ENCODE measurements at places on chromosomes 1 and 21. TPM values are rescaled to one million over a fixed set of nuclear protein-coding genes. Genes with fewer than 3 reads are reported as not detected.

The RGS18 gene
- not detected for total RNA-seq

The LCE2A gene
- total RNA-seq, result not detected

The CLDN17 gene
- not detected for total RNA-seq

The AKR7A2 gene
- 42.3 TPM for total RNA-seq

The SLC9C2 gene
- not detected for total RNA-seq

The MANEAL gene
- total RNA-seq, result 0.99 TPM

The GPR61 gene
- 0.29 TPM for total RNA-seq

The FAM177B gene
- not detected for total RNA-seq

The KRTAP7-1 gene
- total RNA-seq, result not detected

The SEC22B gene
- total RNA-seq, result 24.7 TPM

The NECTIN4 gene
- total RNA-seq, result not detected

The KPRP gene
- total RNA-seq, result not detected

The TAS1R1 gene
- total RNA-seq, result not detected

The TRIM67 gene
- total RNA-seq, result not detected

The OR6N1 gene
- total RNA-seq, result not detected

The CHODL gene
- total RNA-seq, result not detected

The MYCBP gene
- total RNA-seq, result 52.3 TPM

The FYB2 gene
- not detected for total RNA-seq

The LAMC2 gene
- not detected for total RNA-seq

The ASTN1 gene
- total RNA-seq, result not detected

The CFHR2 gene
- not detected for total RNA-seq

The LAD1 gene
- not detected for total RNA-seq

The MYOM3 gene
- not detected for total RNA-seq

The FAM151A gene
- total RNA-seq, result not detected

The FAM72C gene
- total RNA-seq, result 12.6 TPM

All from activated naive CD4-positive, alpha-beta T cell treated with anti-CD3 and anti-CD28 coated beads, Interleukin-2, amount 10 ng/mL, durations not matched to agents 5 hours and 36 hours (primary cell).